ENCODE measurements at places on chromosomes 1 and 21.

DNA sequence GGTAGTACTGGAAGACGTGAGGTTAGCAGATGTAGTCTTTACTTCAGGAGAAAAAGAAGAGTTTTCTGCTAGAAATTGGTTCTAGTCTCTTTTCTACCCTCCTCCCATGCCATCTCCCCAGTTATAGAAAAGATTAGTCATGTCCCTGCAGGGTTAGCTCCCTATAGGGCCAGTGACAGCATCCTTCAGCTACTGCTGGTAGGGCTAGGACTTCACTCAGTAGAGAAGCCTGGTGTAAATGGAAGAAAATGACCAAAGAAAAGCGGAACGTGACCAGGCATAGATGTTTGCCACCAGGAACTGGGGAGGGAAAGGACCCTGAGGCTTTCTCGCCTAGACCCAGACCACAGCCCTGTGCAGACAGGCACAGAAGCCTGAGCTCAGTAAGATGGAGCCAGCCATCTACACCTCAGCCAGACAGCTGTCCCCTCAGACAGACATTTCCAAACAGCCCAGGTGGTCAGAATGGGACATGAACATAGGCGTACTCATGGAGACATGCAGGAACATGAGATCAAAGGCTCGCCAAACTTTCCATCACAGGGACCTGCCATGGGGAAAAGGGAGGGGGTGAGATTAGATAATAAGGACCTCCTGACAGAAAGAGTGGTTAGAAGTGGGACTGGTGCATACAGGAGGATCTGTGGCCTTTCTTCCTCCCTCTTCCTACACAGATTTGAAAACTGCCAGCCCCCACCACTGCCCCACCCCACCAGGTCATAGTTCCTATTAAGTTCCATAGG, 23.5 kb upstream of the SLAMF9 start:
- no peak for DNase-seq

DNA sequence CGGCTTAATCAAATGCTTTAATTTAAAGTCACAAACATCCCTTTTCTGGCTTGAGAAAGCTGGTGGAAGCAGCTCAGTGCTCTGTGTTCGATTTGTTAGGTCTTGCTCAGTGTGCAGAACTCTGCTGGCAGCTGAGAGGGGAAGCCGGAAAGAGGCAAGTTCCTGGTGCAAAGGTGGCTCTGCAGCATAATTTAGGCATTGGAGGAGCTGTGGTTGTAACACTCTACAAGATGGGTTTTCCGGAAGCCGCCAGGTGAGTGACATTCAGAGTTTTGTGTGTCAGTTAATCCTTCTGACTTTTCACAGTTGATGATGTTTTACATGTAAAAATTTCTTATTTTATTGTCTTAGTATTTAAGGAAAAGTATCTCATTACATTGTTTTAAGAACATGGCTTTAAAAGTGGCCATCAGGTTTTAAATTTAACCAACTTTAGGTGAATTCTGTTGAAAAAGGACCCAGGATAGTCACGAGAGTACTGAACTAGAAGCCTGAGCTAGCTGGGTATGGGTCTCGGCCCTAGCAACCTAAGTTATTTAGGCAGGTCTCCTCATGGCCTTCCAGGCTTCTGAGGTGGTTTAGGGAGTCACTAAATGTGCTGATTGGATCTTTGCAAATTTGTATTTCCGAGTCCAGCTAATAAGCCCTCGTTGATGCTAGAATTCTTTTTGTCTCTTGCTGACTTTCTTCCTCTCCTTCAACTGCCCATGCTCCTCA, 47.1 kb upstream of the PODN start:
- peak; percentile 74 for DNase-seq

- peak; percentile 76 for DNase-seq
Observed at GRCh38 chr1:226738995-226739695, at the start of gene ITPKB. Gene ITPKB (minus strand): TSS chr1:226739282. CDS start chr1:226737458, 1,824 bp downstream.

GRCh38 chr1:7698641-7699040, 72.5 kb upstream of the VAMP3 start:
- DNase-seq: no peak

DNA sequence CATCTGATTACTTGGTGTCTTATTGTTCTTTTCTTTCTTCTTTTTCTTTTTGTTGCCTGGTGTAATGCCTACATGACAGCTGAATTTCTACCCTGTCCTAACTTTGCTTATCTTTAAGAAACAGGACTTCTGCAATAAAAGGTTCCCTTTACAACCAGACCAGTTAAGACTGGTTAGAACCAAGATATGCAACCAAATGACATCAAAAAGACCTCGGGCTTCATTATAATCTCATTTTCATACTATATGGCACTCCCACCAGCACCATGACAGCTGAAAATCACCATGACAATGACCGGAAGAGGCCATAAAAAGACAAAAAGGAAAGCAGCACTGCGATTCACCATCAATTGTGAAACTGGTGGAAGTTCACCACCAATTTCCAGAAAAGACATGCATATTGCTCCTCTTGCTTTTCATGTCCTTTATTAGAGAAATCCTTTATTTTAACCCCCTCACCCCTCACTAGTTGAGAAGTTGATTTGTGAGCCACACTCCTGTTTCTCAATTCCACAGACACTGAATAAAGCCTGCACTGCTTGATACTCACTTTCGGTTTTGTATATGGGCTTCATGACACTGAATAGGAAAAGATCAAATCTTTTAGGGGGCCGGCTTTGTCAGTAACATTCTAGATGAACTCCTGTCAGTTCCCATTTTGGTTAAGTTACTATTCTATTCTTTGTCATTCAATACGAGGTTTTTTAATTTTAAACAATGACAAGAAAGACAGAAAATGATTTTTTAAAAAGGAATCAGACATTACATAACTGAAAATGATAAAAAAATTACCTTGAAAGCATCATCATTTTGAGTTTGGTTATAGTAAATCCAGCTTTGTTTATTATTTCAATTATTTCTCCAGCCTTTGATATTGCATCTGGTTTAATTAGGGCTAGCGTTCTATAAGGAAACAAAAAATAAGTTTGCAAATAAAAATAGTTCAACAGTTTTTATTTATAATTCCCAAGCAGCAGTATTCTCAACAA, 58.1 kb downstream of the NME7 start:
- DNase-seq: no peak

DNA sequence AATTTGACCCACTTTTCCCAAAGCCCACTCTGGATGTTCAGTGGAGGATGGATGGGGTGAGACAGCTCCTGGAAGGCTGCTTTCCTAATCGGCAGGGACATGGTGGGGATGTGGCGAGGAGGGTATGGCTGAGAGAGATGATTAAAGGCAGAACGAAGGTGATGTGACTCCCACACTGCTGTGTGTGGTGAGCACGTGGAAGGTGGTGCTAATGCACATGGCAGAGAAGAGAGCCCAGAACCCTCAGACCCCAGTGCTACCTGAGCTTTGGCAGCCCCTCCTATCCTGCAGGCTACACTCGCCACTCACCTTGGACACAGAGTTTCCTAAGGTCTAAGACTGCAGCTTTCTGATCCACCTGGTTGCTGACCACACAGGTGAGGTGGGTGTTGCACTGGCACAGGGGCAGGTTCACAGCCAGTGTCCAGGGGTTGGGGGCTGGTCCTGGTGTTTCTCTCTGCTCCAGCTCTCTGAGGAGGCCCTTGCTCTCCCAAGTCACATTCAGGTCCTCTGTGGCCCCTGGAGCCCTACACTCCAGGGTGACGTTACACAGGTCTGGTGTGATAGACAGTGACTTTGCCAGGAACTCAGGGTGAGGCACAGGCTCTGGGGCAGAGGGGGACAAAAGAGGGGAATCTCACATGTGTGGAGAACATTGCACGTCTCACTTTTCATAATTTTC, 151.4 kb upstream of the ETV3 start:
- DNase-seq: no peak

DNA sequence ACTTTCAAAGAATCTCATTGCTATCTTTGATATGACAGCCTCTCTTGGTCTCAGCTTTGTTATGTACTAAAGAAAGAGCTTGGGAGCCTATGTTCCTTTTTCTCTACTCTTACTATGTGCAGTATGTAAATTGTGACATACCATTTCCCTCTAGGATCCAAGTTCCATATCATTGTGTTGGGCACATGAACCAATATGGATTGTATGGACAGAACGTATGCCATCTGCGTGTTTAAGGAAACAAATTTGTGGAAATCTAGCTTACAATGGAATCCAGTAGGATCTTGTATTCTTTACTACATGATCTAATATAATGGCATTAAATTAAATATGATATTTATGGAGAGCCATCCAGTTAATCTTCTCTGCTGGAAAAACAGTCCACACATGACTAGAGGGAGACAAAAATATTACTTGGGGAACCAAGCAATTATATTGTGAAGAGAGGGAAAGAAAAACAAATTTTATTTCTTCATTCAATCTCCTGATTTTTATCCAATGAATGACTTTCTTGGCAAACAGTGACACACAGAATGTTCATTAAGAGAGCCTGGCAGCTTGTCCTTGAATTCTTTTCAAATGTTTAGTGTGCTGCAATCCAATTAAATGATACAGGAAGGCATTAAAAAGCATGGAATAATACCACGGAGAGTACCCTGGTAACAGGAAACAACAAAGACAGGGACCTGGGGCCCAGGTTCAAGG, 106.5 kb upstream of the DAB1 start:
- no peak for DNase-seq

DNA sequence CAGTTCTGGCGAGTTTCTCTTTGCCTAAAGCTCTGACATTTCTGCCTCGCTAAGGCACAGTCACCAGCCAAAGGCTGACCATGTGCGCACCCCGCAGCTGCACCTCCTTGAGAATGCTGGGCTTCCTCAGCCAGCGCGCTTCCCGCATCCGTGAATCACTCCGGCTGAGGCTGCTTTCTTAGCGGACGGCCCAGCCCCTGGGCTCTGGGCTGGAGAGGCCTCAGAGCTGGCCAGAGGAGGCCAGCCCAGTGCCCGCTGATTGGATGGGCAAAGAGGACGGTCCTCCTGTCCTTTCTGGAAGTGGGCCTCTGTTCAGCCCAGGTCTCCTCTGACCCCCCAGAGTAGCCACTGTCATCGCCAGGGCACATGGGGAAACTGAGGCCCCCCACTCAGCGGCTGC, 56.1 kb downstream of the PRDM16 start:
- DNase-seq: no peak

DNA sequence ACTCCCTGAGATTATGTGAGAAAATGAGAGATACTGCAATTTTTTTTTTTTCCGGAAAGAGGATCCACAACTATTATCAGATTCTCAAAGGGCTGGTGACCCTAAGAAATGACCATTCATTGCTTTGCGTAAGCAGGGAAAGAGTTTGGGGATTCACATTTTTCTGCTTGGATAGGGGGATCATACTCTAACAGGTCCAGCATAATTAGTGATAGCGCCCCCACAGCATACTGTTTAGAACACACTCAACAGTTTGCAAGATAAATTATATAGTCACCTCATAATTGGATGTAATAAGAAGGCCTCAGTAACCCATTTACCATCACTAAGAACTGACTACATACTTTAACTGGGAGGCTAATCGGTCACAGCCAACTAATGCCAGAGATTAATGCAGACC, 1.9 kb downstream of the CCT3 start:
- no peak for DNase-seq

DNA sequence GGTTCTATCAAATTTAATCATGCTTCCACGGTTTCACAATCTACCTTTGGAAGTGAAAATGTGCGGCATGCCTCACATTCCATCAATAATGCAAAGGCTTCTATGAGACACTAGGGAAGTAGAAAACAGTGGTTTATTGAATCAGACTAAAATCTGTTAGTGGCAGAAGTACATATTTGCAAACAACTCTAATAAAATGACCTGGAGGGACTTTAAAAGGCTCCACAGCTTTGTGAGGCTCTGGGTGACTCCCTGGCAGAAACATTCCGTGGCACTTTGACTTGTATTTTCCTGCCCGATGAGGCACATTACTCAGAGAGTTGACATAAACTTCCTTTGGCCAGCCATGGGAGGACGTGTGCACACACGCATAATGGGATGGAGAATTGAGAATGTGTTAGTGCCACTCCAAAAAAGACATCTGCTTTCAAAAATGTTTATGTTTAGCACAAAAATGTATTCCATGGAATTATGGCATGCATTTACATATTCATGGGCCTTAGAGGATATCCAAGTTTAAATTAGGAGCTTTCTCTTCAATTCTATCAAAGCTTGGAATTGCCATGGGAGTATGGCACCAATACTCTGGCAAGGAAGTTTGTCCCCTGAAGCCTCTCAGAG, 60.0 kb upstream of the SSX2IP start:
- no peak for DNase-seq

GRCh38 chr1:2783069-2783434, 18.4 kb downstream of the TTC34 start:
- peak; percentile 32 for DNase-seq

- no peak for DNase-seq
Observed at GRCh38 chr1:87515781-87516180, 187.1 kb downstream of the LMO4 start.

- peak; percentile 81 for DNase-seq
Observed at GRCh38 chr1:207959141-207959825, 48.4 kb upstream of the CD34 start.

- no peak for DNase-seq
Observed at GRCh38 chr1:75317976-75318375, 183.8 kb downstream of the LHX8 start.

DNA sequence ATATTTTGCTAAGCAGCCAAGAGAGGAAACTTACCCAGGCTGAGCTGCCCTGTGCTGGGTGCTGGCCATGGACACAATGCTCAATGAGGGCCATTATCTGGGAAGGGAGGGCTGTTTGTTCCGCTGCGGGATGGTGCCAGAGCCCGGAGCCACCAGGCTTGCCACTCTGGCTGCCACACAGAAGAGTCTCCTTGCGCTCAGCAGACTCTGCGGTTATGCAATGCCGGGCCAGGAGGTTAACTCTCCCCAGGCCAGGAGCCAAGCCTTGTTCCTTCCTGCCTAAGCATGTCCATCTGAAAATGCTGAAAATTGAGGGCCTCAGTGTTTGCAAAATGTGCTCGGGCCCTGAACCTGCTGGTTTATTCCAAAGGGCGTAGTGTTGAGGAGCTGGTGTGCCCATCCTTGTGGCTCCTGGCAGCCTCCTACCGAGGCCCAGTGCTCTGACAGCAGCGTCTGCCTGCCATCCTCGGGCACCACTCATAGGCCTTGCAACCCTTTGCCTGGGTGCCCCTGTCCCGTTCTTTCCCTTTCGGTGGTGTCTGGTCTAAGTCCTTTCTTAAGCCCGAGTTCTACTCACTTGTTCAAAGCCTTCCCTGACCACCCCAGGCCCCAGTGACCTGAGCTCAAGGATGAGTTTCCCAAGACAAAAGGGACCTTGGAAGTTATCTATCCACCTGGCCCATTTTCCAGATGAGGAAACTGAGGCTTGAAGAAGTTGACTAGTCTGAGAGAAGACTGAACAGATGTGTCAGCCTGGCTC, 133.8 kb upstream of the EDN2 start:
- peak; percentile 55 for DNase-seq

GRCh38 chr1:74847715-74848114, 114.8 kb downstream of the TYW3 start:
- no peak for DNase-seq
